ENCODE measurements at places on chromosomes 3 and 15. TPM values are rescaled to one million over a fixed set of nuclear protein-coding genes. Genes with fewer than 3 reads are reported as not detected.

C3orf20 gene
- polyA plus RNA-seq: 0.02 TPM

CYP19A1 gene
- not detected for polyA plus RNA-seq

ALPK3 gene
- polyA plus RNA-seq: 0.33 TPM

IL12A gene
- 0.42 TPM for polyA plus RNA-seq

XYLB gene
- 1.8 TPM for polyA plus RNA-seq

TRIM71 gene
- polyA plus RNA-seq: not detected

Data from keratinocyte (primary cell).